CD4-positive, alpha-beta T cell treated with Interleukin-21 for 1 hour (primary cell): ENCODE measurements at places on chromosomes 6 and 20.

- no peak for DNase-seq
These were observed 110.3 kb downstream of the TOX2 start for GRCh38 chr20:44024820-44025580.

GRCh38 chr6:36758516-36759147 is 61.0 kb downstream of the RAB44 start:
- DNase-seq: no peak

- no peak for DNase-seq
These were observed 98.8 kb downstream of the ASXL1 start for GRCh38 chr20:32456869-32457478.

DNA sequence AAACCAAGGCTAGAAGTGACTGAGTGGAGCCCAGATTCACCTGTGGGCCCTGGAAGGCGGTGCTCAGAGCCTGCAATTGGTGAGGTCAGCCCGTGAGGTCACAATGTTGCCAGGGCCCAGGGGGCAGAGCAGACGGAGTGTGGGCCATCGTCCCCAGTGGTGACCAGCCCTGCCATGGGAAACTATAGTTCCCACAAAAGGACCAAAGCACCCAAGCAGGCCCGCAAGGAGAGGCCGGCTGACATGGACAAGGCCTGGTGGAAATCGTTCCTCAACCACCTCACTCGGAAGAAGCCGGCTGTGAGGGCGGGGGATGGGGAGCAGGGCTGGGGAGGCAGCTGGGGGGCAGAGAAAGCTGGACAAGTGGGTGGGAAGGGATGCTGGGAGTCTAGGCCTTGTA is at the start of gene C20orf144:
Gene C20orf144 (plus strand): TSS at position 156 of the 400 bp plus-strand sequence. CDS start 19 bp downstream, at position 175.
- no peak for DNase-seq
